ENCODE measurements at places on chromosomes 6 and 20. TPM values are rescaled to one million over a fixed set of nuclear protein-coding genes. Genes with fewer than 3 reads are reported as not detected.

TBX18 gene
- 10.0 TPM for total RNA-seq

GRCh38 chr6:21420146-21420878 is 173.2 kb upstream of the SOX4 start:
- H3K27ac ChIP-seq, result no peak overlapping the region
- DNase-seq, result no peak
- H3K4me3 ChIP-seq, result no peak overlapping the region
- no peaks in the 10 kb centered on the region for H3K4me1 ChIP-seq
- no peaks in the 10 kb centered on the region for H3K27me3 ChIP-seq
- H3K36me3 ChIP-seq, result no peaks in the 10 kb centered on the region

DNA sequence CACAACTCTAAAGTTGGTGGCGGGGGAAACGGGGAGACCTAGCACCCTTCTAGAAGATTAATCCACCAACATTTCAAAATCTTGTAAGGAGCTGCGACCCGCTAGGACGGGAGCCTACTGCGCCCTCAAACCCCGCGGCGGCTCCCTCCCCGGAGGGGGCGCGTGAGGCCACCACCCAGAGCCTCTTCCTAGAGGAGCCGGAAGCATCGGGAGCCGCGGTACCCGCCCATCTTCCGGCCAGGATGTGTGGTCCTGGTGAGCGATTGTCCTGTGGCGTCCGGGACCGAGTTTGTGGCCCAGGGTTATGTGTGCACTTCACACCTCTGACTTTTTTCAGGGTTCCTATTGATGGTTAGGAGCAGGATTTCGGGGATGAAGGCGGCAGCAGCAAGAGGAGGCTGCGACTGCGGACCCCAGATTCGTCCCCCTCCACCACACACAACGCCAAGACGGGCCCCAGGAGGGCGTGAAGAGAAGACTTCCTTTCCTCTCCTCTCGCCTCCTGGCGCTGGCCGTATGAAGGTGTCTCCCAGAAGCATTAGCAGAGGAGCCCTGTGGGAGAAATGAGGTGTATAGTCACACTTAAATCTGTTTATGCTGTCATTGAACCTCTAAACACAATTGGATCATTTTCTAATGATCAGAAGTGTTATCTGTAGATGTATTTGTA is 10.7 kb downstream of the ZNF165 start:
- DNase-seq, result peak; percentile 55
- no peaks in the 10 kb centered on the region for H3K27me3 ChIP-seq
- no peak overlapping the region for H3K27ac ChIP-seq
- H3K4me1 ChIP-seq, result no peaks in the 10 kb centered on the region
- peak overlapping the region; percentile 38 for H3K4me3 ChIP-seq

RMND1 gene
- 25.0 TPM for total RNA-seq

- H3K27me3 ChIP-seq, result no peaks in the 10 kb centered on the region
- H3K4me3 ChIP-seq, result no peak overlapping the region
- peaks cover 50% of the 10 kb centered on the region for H3K4me1 ChIP-seq
- H3K36me3 ChIP-seq, result no peaks in the 10 kb centered on the region
- DNase-seq, result no peak
Measured at GRCh38 chr20:32470025-32470861, 112.1 kb downstream of the ASXL1 start.

GRCh38 chr20:63230800-63231268 is 4.9 kb upstream of the BIRC7 start:
- no peak overlapping the region for H3K4me3 ChIP-seq
- no peaks in the 10 kb centered on the region for H3K27me3 ChIP-seq
- H3K27ac ChIP-seq, result no peak overlapping the region
- no peaks in the 10 kb centered on the region for H3K36me3 ChIP-seq

DNA sequence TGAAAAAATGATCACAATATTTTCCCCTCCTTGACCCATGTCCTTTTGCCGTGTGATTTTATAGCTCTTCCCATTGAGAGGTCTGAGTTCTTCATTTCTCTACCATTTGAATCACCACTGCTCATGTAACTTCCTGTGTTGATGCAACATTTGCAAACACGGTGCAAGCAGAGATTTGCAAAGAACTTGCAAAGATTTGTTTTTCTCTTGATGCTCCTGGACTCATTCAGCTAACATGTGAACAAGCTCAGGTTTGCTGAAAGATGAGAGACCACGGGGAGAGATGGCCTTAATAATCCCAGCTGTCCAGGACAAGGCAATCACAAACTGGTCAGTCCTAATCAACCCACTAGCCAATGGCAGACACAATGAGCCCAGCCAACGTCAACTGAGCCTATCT is 8.6 kb downstream of the VNN2 start:
- DNase-seq, result no peak
- H3K27ac ChIP-seq, result no peak overlapping the region
- H3K4me1 ChIP-seq, result no peaks in the 10 kb centered on the region
- H3K4me3 ChIP-seq, result no peak overlapping the region
- H3K36me3 ChIP-seq, result no peaks in the 10 kb centered on the region

- no peak for DNase-seq
- no peak overlapping the region for H3K4me3 ChIP-seq
- H3K27ac ChIP-seq, result no peak overlapping the region
- no peaks in the 10 kb centered on the region for H3K27me3 ChIP-seq
- no peaks in the 10 kb centered on the region for H3K36me3 ChIP-seq
Measured at GRCh38 chr6:2563635-2564034, 187.1 kb downstream of the MYLK4 start.

ERMARD gene
- total RNA-seq, result 48.3 TPM

- no peaks in the 10 kb centered on the region for H3K36me3 ChIP-seq
- H3K27ac ChIP-seq, result no peak overlapping the region
- H3K27me3 ChIP-seq, result no peaks in the 10 kb centered on the region
- H3K4me3 ChIP-seq, result no peak overlapping the region
Measured at GRCh38 chr6:72524011-72524645, 97.7 kb upstream of the KCNQ5 start.

DNA sequence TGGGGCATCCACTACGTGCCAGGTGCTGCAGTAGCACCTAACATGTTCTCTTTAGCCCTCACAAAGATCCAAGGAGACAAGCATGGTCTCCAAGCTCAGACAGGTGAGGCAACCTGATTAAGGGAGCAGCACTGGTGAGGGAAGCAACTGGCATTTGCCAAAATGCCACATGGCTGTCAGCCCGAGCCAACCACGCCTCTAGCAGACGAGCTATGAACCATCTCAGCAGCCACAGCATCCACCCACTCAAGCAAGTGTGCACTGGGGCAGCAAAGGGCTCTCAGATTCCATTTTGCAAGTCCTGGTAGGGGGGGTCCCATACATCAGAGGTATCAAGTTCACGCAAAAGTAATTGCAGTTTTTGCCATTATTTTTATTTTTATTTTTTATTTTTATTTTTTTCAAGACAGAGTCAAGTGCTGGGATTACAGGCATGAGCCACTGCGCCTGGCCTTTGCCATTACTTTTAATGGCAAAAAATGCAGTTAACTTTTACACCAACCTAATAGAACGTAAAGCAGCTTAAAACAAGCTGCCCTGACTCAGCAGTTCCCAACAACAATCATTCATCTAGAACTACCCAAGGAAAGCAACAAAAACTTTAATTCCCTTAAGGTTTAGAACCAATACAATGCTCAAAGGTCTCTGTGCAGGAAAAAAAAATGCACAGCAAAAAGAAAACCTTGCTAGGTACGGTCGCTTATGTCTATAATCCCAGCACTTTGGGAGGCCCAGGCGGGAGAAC is 36.3 kb upstream of the SPDEF start:
- no peaks in the 10 kb centered on the region for H3K36me3 ChIP-seq
- H3K4me1 ChIP-seq, result no peaks in the 10 kb centered on the region
- no peak overlapping the region for H3K27ac ChIP-seq
- H3K27me3 ChIP-seq, result no peaks in the 10 kb centered on the region

- H3K4me1 ChIP-seq, result peaks cover 11% of the 10 kb centered on the region
- no peak for DNase-seq
- no peak overlapping the region for H3K27ac ChIP-seq
Measured at GRCh38 chr20:48324744-48325143, 503.1 kb downstream of the PREX1 start.

DNA sequence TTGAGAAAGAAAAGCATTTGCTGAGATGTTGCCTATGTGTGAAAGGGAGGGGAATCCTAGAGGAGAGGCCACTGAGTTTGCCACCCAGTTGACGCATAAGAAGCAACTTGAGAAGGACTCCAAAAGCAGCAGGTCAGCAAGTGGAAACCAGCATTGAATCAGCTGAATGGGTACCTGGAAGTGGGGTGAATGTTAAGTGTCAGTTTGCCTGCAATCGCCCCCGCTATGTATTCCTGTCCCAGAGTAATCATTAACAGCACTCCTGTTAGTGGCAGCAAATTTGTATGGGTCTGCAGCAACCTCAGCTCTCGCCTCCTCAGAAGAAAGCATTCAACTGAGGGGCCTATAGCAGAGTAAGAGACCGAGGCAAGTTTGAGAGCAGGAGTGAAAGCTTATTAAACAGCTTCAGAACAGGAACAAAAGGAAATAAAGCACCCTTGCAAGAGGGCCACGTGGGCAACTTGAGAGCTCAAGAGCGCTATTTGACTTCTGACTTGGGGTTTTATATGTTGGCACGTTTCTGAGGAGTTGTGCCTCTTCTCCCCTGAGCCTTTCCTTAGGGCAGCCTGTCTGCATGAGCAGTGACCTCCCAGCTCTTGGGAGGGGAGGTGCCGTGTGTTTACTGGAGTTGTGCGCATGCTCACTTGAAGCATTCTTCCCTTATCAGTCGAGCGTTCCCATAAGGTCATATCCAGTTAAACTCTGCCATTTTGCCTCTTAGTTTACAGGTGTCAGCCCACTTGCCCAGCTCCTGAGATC is 122.6 kb upstream of the PHACTR1 start:
- peaks cover 12% of the 10 kb centered on the region for H3K4me1 ChIP-seq
- no peak overlapping the region for H3K27ac ChIP-seq
- H3K4me3 ChIP-seq, result no peak overlapping the region

PLCB1 gene
- 9.8 TPM for total RNA-seq

DNA sequence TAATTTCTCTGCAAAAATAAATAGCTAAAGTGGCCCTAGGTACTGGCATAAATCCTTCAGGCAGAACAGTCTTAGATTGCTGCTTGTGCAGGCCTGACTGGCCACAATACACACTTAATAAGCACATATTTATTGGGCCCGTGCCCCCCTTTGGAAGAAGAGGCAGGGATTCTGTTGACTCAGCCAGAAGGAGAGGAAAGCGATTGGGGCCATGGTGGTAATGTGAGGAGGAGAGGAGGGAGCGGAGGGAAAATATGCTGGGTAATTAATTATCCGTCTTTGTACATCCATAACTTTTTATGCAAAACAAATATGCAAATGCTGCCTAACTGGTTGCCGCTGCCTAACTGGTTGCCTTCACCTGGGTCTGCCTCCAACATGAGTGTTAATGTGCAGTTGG is 36.2 kb downstream of the CD40 start:
- H3K36me3 ChIP-seq, result no peaks in the 10 kb centered on the region
- no peaks in the 10 kb centered on the region for H3K4me1 ChIP-seq
- H3K4me3 ChIP-seq, result no peak overlapping the region
- H3K27ac ChIP-seq, result no peak overlapping the region

DSN1 gene
- 30.2 TPM for total RNA-seq

DNA sequence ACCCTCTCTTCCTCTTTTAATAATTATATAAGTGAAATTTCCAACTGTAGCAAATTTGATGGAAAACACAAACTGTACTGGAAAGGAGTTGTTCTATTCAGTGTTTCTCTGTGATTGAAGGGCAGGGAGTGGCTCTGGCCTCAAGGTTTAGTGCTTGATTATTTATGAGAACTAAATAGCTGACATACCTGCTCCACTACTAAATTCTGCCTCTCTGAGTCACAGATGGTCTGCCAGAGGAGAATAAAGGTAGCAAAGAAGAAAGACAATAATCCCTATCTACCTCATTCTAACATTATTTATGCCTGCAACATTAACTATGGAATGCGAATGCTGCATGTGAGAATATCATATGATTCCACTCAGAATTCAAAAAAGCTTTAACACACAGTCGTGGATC is 9.3 kb downstream of the BMP5 start:
- no peaks in the 10 kb centered on the region for H3K36me3 ChIP-seq
- no peaks in the 10 kb centered on the region for H3K27me3 ChIP-seq
- no peak for DNase-seq

DNA sequence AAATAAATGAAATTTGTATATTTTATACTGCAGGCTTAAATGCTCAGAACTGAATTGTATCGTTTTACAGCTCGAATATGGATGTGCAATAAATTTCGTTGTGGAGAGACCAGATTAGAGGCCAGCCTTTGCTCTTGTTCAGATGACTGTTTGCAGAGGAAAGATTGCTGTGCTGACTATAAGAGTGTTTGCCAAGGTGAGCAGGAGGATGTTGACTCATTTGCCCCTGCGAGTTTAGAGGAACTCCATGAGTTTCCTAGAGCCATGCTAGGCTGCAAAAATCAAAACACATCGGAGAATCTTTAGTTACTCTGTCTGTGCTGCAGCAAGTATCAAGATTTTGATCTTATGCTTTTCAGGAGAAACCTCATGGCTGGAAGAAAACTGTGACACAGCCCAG is 15.4 kb downstream of the ENPP3 start:
- no peak overlapping the region for H3K4me3 ChIP-seq
- no peaks in the 10 kb centered on the region for H3K4me1 ChIP-seq
- no peak for DNase-seq
- H3K27me3 ChIP-seq, result no peaks in the 10 kb centered on the region
- no peak overlapping the region for H3K27ac ChIP-seq
- H3K36me3 ChIP-seq, result no peaks in the 10 kb centered on the region

DNA sequence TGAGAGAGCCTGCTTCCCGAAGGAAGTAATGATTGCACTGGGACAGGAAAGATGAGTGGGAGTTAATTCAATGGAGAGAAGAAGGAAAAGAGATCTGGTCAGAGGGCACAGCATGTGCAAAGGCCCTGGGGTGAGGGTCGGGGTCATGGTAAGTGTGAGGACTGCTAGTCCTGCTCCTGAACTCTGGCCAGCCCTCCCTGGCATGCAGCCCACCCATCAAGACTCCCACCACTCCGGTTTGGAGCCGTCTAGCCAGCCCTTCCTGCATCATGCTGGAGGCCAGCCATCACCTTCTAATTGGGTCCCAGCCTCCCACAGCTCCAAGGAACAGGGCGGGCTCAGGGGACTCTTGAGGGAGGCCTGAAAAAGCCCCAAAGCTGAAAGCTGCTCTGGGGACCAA is 42.1 kb downstream of the SRSF3 start:
- H3K27me3 ChIP-seq, result no peaks in the 10 kb centered on the region
- DNase-seq, result no peak
- peaks cover 33% of the 10 kb centered on the region for H3K4me1 ChIP-seq
- H3K36me3 ChIP-seq, result no peaks in the 10 kb centered on the region

- H3K27me3 ChIP-seq, result no peaks in the 10 kb centered on the region
- no peaks in the 10 kb centered on the region for H3K36me3 ChIP-seq
- H3K4me1 ChIP-seq, result peaks cover 12% of the 10 kb centered on the region
- no peak for DNase-seq
- no peak overlapping the region for H3K4me3 ChIP-seq
Measured at GRCh38 chr6:144159223-144159622, 8.9 kb downstream of the STX11 start.

GINS1 gene
- 23.7 TPM for total RNA-seq

DNA sequence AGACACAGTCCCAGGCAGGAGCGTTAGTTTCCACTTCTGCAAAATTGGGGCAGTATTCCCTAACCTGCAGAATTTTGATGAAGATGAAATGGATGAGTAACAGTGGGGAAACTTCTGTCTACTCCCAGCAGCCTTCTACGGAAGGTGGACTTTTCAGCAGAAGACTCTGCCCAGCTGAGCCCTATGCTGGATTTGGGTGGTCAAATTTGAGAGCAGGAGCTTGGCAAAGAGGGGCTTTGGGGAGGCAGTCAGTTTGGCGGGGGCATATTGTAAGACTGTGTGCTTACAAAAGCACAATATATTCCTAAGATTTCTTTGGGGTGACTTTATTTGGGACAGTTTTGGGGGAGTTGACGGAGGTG is 5.4 kb upstream of the SDCBP2 start:
- peaks cover 11% of the 10 kb centered on the region for H3K4me1 ChIP-seq
- H3K36me3 ChIP-seq, result no peaks in the 10 kb centered on the region
- H3K4me3 ChIP-seq, result no peak overlapping the region
- no peak overlapping the region for H3K27ac ChIP-seq

- H3K4me3 ChIP-seq, result no peak overlapping the region
- H3K27me3 ChIP-seq, result no peaks in the 10 kb centered on the region
- H3K36me3 ChIP-seq, result no peaks in the 10 kb centered on the region
- DNase-seq, result peak; percentile 79
Measured at GRCh38 chr6:2755456-2755855, 4.7 kb upstream of the MYLK4 start.

Measured in testis (tissue), 5 donors.